GM03348 (cell line): ENCODE measurements at places on chromosomes 2 and 18.

DNA sequence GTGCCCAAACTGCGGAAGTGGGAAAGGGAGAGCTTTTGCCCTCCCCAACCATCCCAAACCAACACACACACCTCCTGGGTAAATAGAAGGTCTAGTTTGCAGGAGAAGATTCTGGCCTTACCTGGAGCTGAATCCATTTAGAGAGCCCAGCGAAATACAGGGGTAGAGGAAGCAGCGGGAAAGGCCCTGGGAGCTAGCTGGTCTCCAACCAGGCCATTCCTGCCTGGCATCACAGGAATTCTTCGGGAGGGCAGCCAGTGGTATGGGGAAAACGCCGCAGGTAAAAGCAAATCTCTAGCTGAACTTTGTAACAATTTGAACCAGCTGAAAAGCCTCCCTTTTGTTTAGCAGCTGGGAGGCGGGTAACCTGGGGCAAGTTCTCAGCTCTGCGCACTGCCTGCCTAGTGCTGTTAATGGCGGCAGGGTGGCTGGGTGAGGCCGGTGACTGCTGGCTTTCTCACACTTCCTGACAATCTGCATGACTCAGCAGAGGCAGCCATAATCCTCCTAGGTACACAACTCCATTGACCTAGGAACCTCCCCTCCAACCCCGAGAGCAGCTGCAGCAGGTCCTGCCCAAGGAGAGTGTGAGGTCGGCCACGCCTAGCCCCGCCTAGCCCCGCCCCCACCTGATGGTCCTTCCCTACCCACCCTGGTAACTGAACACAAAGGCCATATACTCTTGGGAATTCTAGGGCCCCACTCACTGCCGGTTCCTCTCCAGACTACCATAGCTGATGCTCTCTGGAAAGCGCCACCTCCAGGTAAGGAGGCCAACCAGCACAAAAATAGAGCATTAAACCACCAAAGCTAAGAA lies 483.8 kb upstream of the REG3G start:
- DNase-seq: no peak

DNA sequence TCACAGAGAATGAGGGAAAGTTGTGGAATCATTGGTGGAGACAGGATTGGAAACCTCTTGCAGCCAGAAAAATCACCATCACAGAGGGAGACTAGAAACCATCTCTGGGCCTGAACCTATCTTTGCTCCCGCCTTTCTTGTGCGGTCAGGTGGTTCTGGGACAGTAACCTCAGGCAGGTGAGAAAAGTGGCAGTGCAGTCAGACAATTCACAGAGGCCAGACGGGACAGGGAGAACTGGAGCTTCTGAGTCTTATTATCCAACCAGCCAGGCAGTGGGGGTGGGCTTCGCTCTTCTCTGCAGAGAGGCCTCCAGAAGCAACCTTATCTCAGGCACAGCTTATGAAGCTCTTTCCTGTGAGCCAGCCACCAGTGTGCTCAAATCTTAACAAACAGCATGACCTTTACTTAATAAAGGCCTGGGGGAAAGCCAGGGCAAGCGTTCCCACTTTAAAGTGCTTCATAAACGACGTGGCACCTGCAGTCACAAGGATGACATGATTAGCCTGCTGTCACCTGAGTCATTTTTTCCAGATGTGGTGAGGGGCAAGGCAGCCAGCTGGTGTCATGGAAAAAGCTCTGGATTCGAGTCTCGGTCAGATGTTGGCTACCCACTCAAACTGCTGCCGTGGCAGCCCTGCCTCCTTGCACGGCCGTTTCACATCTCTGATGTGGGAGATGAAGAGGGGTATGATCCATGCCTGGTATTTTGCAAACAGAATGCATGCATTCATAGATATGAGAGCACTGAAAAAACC lies 109.7 kb downstream of the B3GNT2 start:
- DNase-seq: no peak

DNA sequence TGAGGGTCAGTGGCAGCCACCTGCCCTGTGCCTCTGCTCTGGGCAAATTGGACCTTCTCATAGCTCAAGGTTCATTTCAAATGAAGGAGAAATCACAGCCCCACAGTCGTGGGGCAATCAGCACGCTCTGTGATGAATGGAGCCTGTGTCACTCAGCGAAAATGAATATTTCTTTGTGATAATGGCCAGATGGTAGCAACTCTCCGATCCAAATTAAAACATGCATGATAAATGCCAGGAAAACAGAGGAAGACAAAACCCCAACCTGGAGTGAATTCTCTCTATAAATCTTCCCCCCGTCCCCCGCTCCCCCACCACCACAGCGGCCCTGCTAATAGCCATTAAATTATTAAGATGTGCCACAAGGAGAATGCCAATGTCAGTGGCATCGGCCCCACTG lies 258.4 kb downstream of the CELF4 start:
- no peak for DNase-seq

DNA sequence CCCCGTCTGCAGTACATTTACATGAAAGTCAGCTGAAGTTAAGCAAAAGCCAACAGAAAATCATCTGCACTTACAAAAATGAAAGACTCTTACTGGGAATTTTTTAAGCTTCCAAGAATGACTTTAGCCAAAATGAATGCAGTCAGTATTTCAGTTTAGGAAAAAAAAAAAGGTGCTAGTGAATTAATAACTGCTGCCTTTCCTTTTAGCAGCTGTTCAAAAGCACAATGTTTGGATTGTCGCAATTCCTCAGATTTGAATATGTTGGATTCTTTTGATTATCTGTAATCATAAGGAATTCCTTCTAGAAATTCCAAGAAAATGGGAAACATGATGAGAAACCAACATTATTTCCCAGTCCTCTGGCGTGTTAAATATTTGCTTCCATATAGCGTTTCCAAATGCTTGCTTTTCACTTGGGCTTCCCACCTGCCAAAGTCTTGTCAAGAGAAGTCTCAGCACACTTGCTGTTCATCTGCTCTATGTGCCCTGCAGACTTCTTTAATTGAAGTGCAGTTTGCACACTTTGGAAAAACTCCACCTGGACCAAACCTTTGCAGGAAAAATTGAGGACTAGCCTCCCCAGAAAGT lies 653.0 kb upstream of the SLC39A10 start:
- no peak for DNase-seq

GRCh38 chr18:74511823-74512222 lies 15.7 kb downstream of the CNDP2 start:
- DNase-seq: no peak
